Activated effector memory CD4-positive, alpha-beta T cell treated with anti-CD3 and anti-CD28 coated beads, Interleukin-2, amount 50 U/mL, for 16 hours (primary cell): ENCODE measurements at places on chromosomes 7 and 10.

DNA sequence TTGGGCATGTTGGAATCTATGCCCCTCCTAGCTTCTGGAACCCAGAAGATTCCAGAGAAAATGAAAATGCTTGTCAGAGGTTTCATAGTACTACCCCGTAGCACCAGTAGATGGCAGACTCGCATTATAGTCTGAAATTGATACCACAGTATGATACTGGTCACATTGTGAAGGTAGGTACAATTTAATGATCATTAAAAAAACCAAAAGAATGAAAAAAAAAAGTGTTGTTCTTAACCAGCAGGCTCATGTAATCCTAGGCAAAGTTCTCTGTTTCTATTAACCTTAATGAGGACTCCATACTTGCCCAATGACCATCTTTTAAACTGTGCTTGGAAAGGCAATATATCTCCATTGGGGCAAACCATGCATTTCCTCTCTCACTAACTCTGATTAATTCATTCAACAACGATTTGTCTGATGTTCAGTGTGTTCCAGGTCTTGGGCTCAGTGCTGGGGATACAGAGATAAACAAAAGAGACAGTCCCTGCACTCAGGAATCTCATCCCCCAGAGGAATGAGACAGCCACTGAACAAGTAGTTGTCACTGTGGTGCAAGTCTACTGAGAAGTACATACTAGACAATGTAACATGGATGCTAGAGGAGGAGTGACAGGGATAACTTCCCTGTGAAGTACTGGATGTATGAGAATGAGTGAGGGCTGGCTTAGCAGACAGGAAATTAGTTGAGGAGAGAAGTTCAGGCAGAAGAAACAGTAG, 223.5 kb upstream of the PHYHIPL start:
- DNase-seq: no peak

DNA sequence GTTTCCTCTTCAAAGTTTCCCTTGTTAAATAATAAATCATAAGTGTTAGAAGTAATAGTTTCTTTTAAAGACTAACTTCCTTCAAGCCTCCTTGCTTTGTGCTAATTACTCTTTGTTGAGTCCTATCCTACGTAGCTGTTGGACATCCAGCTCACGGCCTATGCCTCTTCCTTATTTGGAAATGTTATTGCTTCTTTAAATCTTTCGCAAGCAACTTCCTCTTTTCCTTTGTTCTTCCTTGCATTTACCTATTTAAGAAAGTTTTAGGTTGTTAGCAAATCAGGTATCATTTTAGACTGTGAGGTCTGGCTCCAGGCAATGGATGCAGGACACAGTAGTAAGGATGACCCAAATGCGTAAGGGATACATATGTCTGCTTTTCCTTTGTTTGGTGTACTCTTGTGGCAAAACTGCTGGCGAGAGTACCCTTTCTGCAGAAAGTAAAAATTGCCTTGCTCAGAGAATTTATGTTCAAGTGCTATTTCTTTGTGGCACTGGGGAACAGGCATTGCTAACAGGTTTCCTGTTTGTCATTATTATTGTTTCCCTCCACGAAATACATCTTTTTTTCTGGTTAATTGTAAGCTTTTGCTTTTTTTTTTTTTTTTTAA, 110.5 kb downstream of the DYNC2I1 start:
- no peak for DNase-seq

GRCh38 chr7:16668049-16668858, 22.3 kb downstream of the BZW2 start:
- no peak for DNase-seq

GRCh38 chr10:33627611-33628010, 293.1 kb upstream of the NRP1 start:
- no peak for DNase-seq

- no peak for DNase-seq
Observed at GRCh38 chr10:124892031-124892430, 49.9 kb upstream of the ZRANB1 start.
